T1000 (cell line): ENCODE measurements at places on chromosomes 13 and 19.

- DNase-seq, result peak; percentile 5
Measured at GRCh38 chr19:41595258-41595889, 19.4 kb downstream of the CEACAM21 start.

- no peak for DNase-seq
Measured at GRCh38 chr13:23744315-23744714, 144.9 kb downstream of the MIPEP start.

DNA sequence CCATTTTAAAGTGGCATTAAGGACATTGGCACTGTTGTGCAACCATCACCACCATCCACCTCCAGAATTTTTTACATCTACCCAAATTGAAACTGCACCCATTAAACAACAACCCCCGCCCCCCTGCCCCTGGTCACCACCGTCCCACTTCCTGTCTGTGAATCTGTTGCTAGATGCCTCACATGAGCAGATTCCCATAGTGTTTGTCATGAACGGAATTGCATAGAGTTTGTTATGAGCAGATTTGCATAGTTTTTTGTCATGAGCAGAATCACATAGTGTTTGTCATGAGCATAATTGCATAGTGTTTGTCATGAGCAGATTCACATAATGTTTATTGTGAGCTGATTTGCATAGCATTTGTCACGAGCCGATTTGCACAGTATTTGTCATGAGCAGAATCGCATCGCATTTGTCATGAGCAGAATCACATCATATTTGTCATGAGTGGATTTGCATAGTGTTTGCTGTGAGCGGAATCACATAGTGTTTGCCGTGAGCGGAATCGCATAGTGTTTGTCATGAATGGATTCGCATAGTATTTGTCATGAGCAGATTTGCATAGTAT lies 54.0 kb upstream of the GTF3A start:
- no peak for DNase-seq

DNA sequence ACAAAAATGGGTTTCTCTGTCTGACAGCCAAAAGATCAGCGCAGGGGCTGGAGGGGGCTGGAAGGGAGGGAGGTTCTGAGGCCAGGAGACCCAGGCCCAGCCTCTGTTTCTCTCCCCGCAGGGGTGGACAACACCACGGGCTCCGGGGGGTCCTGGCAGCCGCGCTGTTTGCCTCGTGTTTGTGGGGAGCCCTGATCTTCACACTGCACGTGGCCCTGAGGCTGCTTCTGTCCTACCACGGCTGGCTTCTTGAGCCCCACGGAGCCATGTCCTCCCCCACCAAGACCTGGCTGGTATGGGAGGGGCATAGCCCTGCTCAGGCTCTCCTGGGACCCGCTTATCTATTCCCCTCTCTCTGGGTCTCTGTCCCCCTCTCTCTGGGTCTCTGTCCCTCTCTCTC lies 9.6 kb downstream of the CPT1C start:
- DNase-seq, result no peak

DNA sequence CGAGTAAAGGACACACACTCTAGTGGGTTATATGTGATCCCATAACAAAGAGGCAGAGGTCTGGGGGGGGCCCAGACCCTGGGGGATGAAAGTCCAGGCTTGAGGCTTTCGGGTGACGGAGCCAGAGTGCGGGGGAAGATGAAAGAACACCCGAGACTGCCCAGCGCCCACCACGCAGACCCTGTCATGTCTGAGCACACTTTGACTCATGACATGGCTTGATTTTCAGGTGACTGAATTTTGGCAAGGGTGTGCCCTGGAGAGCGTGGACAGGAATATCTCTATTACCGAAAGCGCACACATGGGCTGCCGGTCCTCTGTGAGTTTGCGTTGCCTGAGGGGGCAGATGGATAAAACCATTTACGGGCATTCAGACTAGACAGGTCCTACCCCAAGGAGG lies 192.0 kb upstream of the SOX1 start:
- no peak for DNase-seq

DNA sequence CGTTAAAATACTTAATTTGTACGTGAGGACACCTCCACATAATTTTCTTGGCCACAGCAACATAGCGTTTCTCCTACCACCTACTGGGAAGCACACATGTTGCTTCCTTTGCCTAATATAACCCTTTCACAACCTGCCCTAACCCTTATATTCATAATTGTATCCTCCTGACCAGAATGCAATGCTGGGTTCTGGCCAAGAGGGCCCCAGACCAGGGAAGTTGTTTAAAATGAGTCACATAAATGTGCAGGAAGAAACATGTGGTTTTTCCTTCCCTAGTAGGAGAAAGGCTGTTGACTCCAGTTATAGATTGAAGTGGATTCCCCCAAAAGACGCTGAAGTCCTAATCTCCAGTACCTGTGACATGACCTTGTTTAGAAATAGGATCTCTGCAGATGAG lies 187.3 kb downstream of the NUFIP1 start:
- DNase-seq, result no peak

DNA sequence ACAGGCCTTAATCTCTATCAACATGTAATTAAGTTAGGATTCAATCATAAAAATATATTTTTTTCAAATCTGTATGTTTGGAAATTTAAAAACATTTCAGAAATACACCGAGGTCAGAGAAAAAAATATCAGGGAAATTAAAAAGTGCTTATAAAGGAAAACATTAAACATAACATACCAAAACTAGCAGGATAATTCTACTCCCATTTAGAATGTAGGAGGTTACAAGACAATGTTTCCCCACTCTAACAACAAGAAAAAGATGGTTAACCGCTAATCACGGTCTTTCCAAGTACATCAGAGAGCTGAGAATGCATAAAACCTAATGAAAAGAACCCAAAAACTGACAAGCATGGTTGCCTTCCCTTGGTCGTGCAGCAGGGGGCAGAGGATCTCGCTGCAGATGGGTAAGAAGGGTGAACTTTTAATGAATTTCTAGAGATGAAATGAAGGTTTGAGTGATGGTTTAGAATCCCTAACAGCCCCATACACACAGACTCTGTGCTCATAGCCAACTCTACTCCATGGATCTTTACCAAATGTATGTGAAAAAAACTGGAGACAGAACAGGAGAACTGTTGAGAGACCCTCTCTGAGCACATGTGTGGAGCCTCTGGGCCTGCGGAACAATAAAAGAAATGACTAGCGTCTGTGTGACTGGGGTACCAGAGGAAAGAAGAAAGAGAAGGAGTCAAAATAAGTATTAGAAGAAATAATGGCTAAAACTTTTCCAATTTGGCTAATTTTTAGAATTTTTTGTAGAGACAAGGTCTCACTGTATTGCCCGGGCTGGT lies 51.3 kb upstream of the LSM14A start:
- DNase-seq, result no peak

- no peak for DNase-seq
Measured at GRCh38 chr13:41295973-41296372, 15.1 kb upstream of the NAA16 start.

DNA sequence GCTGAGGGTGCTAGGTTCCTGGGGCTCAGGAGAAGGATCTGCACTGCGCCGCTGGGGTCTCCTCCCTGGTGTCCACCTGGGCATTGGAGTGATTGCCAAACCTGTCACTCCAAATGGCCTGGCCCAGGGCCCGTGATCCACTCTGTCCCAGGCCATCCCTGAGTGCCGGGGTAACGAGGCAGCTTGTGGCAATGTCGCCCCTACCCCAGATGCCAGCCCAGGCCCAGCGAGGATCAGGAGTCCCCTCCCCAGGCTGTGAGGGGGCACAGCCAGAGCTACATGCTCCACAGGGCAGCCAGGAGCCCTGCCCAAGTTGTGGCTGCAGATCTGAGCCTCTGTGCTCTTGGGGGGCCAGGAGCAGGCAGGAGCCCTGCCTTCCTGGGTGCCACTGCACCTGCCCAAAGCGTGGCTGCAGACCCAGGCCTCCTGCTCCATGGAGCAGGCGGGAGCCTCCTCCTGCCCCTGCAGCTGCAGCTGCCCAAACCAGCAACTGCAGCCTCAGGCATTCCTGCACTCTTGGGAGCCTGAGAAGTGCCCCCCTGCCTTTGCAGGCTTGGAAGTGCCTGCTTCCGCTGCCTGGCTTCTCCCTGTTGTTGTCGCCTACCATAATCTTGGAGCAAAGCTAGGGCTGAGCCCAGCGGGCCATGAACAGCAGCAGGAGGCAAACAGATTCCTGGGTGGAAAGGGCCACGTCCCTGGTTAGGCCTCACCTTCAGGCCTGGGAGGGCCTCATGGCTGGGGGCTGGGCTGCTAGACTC lies 4.6 kb downstream of the IGFL4 start:
- no peak for DNase-seq

DNA sequence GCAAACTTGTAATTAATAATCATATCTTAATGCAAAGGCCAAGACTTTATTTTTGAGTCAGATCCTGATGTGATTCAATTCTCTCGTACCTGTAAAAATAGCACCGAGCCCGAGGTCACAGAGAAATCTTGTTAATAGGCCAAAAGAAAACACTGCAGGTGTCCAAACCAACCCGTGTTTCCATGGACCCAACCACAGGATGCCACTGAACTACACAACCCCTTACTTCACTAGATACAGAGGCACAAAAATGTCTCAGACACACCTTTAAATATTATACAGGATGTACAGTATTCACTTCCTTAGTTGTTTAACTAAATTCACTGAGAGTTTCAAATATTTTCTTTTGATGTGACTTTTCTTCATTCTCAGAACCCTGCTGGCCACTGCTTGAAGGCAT lies 530.9 kb downstream of the MYO16 start:
- DNase-seq, result no peak

DNA sequence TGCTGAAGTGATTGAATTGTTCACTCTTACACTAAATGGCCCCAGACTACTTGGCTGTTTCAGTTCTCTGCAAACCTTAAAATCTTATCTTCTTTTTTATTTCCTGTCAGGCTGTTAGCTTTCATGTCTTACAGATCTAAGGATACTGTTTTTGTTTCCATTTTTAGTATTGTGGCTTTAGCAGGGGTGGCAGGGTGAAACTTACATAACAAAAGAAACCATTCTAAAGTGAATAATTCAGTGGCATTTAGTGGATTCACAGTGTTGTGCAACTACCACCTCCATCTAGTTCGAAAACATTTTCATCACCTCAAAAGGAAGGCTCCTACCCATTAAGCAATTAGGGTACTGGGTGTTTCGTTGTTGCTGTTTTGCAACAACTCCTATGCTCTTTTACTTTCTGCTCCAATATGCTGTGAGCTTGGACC lies 19.8 kb downstream of the TMEM272 start:
- DNase-seq, result no peak

- DNase-seq, result no peak
Measured at GRCh38 chr19:45071969-45072790, 4.1 kb downstream of the ZNF296 start.

DNA sequence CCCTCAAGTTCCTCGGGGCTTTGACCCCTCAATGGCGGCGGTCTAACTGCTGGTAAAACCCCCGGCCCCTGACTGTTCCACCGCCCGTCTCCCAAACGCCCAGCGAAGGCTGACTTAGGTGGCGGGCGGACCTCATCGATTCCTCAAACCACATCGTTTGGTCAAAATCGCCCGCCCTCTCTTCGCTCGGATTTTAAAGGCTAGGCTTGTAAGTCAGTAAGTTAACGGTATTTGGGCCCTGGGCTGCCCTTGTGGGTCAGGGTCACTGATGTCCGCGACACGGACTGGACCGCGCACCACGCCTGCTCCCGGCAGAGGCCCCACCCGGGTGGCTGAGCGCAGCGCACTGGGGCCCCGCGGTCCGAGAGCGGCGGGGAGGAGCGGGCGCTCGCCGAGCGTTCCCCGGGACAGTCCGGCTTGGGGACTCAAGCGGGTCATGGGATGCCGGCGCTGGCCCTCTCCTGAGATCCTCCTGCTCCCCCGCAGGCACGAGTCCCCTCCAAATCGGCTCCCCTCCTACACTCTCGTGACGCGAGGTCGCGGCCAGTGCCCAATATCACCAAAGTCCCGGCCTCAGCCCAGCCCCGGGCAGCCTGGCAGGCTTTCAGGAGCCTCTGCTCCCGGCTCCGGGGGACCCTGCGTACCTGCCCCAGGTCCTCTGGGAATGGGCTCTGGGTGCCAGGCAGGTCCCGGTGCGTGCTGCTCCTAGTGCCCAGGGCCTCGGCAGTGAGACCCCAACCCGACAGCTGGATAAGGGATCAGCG lies 1.0 kb downstream of the FLT1 start:
- DNase-seq, result no peak

DNA sequence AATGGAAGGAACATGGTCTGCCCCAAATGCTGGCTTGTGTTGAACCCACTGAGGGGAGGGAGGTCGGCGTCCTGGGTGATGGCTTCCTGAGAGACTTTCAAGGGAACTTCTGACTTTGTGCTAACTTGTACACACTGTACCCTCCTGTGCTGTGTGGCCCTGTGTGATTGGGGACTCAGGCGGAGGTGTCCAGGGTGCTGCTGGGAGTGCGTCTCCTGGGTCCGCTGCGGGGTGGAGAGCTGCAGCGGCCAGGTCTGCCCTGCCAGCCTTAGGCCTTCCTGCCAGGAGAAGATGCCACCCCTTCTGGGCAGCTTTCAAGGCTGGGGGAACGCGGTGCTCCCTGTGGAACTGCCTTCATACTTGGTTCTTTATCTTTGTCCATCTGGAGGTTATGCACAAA lies 170.1 kb downstream of the URI1 start:
- no peak for DNase-seq

DNA sequence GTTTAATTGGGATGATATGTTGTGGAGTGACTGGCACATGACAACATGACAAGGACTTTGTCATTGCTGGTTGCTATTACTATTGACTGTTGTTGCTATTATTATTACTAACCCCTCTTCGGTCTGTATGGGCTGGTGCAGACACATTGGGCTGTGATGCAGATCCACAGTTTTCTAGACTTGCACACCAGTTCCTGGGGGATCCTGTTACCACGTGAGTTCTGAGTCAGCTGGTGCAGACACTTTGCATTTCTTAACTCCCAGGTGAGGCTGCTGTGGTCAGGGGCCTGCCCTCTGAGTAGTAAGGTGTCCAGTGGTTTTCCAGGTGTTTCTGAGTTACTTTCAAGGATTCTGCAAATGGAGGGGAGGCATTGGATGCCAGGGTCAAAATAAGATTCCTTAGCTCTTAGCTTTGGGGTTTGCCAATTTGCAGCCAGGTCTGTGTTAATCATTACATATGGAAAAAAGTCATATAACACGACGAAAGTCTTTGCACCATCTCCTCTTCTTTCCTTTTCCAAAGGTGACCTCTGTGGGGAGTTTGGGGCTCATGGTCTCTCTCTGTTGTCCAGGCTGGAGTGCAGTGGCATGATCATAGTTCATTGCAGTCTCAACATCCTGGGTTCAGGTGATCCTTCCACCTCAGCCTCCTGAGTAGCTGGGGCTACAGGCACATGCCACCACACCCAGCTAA lies 19.3 kb downstream of the BICRA start:
- no peak for DNase-seq

DNA sequence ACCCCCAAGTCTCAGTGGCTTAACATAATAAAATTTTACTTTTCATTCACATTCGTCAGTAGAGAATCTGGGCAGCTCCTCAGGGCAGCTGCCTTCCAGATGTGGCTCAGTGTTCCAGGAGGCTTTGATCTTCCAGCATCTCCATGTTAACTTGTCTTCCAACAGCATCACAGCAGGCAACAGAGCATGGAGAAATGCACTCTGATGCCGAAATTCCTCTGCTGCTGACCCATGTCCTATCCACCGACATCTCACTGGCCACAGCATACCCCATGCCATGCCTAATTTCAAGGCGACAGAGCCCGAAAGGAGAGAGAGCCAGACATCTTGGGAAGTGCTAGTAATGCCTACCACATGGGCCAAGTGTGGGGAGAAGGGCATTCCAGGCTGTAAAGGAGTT lies 64.9 kb upstream of the MEDAG start:
- DNase-seq, result no peak

GRCh38 chr13:71863254-71863865 lies 3.6 kb downstream of the DACH1 start:
- DNase-seq, result no peak

- no peak for DNase-seq
Measured at GRCh38 chr13:95921485-95921884, 131.7 kb downstream of the UGGT2 start.
